ENCODE measurements at places on chromosomes 2 and 18.

- no peak for DNase-seq
Measured at GRCh38 chr2:55923091-55923981, at the start of gene EFEMP1. EFEMP1 (minus strand) TSS chr2:55923782; CDS start chr2:55922440, 1,342 bp downstream.

- no peak for DNase-seq
Measured at GRCh38 chr18:52451256-52451655, 111.3 kb downstream of the DCC start.

DNA sequence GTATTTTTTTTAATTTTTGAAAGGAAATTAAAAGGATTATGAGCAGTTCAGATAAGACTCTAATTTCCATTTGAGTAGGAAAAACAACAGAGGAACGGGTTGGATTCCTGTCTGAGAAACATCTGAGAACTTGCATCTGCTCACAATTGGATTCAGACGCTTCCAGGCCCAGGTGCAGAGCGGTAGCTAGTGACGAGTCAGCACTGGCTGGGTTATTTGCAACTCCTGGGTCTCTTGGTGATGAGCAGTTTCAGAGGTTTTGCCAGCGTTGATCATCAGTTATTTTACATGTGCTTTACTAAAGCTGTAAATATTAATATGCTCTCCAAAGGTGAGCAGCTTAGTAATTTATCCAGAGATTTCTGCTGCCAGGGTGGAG lies 39.1 kb upstream of the B3GNT7 start:
- no peak for DNase-seq

DNA sequence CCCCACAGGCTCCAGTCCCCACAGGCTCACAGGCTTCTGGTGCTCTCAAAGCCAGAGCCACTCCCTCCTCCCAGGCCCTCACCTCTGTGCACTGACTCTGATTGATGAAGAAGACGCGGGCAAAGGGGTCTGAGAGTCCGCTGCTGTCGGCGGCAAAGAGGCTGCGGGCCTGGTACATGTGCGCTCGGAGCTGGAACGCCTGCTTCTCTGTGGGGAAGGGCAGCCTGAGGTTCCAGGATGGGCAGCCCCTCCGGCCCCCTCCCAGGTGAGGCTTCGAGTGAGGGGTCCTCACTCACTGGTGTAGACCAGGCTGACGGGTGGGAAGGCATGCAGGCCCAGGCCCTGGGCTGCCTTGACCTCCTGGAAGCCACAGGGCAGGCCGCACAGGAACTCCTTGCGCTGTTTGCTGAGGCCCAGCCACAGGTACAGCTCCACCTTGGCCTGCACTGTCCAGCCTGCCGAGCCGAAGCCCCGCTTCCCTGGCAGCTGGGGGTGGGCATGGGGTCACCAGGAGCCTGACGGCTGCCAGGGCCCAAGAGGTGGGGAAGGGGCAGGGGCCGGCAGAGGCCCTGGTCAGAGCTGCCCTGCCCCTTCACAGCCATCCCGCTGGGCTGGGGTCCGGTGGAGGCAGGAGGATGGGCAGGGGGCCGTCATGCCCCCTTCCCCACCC lies 2.0 kb downstream of the OTOF start:
- no peak for DNase-seq

DNA sequence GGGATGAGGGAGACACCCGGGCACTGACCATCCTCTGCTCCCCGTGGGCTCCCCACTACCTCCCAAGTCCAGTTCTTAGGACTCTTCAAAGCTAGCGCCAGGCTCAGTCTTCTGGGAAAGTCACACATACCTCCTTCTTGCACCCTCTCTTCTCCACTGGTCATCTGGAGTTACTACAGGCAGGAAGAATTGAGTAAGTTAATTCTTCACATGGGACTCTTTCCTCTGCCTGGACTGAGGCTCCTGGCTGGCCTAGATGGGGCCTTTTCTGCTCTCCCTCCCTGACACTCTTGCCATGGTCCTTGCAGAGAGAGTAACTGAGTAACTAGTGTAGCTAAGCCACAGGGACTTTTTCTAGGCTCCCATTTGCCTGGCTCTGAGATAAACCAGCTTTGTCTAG lies 96.5 kb upstream of the CELF4 start:
- DNase-seq, result no peak

DNA sequence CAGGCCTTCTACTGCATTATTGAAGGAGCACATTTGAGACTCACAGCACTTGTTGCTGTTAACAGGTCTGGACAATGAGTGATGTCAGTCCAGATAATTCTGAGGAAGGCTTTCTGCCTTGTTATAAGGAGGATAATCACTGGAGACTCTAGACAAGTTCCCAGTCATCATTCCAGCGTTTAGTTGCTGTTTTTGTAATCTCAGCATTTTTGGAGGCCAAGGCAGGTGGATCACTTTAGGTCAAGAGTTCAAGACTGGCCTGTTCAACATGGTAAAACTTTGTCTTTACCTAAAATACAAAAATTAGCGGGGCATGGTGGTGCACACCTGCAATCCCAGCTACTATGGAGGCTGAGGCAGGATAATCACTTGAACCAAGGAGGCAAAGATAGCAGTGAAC lies 39.6 kb upstream of the TRIM43B start:
- DNase-seq, result no peak
